ENCODE measurements at places on chromosomes 12 and 14. TPM values are rescaled to one million over a fixed set of nuclear protein-coding genes. Genes with fewer than 3 reads are reported as not detected.

CIDEB gene
- 11.1 TPM for total RNA-seq

NPAS3 gene
- total RNA-seq, result 8.7 TPM

SLIRP gene
- 125 TPM for total RNA-seq

RPL10L gene
- not detected for total RNA-seq

SAV1 gene
- total RNA-seq, result 25.6 TPM

TMEM119 gene
- 0.33 TPM for total RNA-seq

KRT6C gene
- total RNA-seq, result 0.31 TPM

MYO1H gene
- total RNA-seq, result 0.79 TPM

MYF5 gene
- not detected for total RNA-seq

FBXL14 gene
- 16.7 TPM for total RNA-seq

DNA sequence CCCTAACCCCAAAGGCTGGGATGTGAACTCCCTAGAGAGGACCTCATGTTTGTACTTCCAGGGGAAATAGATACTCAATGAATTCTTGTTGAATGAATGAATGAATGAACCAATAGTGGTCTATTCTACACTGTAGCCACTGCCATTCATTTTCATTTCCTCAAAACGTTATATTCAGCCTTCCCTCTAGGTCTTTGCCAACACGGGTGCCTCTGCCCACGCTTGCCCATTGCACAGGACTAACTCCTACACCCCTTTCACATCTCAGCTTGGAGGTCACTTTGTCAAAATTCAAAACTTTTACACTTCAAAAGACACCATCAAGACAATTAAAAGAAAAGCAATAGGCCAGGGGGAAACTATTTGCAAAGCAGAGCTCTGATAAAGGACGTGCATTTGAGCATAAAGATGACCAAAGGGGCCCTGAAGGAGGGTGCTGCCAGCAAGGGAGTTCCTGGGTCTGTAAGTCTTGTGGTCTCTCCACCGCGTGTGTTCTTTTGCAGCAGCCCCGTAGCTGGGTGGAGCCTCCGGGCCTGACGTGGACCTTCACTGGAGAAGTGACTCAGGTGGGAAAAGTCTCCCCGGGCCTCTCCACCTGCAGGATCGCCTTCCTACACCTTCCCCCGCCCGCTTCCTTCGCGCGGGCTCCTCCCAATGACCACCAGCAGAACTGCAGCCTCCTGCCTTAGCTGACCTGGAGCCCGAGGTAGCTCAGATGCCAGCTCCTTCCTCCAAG is 31.5 kb downstream of the TMEM63C start:
- no peak for DNase-seq

- DNase-seq, result no peak
Observed at GRCh38 chr12:89383235-89384049, 31.1 kb upstream of the DUSP6 start.

GRCh38 chr12:24993793-24994192 is 44.9 kb upstream of the BCAT1 start:
- DNase-seq, result no peak

- no peak for DNase-seq
Observed at GRCh38 chr14:101939646-101940170, 24.7 kb upstream of the DYNC1H1 start.

GRCh38 chr12:27210187-27210586 is 33.9 kb upstream of the STK38L start:
- DNase-seq, result no peak

- DNase-seq, result no peak
Observed at GRCh38 chr12:52230364-52231281, 2.4 kb upstream of the KRT7 start.

- no peak for DNase-seq
Observed at GRCh38 chr14:83425138-83425537, 1891.5 kb upstream of the SEL1L start.

DNA sequence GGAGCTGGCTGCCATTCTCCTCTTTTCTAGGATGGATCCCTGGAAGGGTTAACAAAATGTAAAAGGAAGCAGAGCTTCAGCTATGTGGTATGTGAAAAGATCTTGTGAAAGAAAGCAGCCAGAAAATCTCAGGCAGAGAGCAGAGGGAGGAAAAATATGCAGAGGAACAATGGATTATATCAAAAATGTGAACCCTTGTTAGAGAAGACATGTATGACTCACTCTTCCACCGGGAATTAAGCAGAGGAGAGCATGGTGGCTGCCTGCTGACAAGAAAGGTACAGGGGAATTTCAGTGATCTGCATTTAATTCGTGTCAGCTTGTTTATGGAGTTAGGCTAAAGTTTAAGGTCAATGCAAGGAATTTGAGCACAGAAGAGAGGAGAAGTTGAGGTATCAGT is 46.3 kb downstream of the KCNA1 start:
- DNase-seq, result no peak

DNA sequence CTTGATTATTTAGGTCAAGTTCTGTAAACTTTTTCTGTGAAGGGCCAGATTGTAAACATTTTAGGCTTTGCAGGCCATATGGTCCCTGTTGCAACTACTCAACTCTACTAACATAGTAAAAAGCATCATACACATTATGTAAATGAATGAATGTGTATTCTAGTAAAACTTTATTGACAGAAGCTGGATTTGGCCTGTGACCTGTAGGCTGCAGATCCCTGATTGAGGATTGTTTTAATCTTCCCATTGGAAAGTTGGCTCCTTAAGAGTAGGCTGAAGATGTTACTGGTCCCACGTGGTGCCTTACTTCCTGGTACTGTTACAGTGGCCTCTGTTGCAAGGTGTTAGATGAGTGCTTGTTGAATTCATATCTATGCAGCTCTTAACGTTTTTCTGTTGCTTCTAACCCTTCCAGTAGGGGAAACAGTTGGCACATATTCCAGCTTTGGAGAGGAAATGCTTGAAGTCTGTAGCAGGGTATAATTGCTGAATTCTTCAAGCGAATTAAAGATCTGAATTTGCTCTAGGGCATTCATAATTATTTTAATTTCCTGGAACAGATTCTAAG is 133.6 kb upstream of the DNM1L start:
- DNase-seq, result no peak
